Activated naive CD8-positive, alpha-beta T cell treated with anti-CD3 and anti-CD28 coated beads, Interleukin-2, amount 10 ng/mL, durations not matched to agents 7 days and 5 days (primary cell): ENCODE measurements at places on chromosomes 1 and 21. TPM values are rescaled to one million over a fixed set of nuclear protein-coding genes. Genes with fewer than 3 reads are reported as not detected.

The KCNJ15 gene
- total RNA-seq, result not detected

DNA sequence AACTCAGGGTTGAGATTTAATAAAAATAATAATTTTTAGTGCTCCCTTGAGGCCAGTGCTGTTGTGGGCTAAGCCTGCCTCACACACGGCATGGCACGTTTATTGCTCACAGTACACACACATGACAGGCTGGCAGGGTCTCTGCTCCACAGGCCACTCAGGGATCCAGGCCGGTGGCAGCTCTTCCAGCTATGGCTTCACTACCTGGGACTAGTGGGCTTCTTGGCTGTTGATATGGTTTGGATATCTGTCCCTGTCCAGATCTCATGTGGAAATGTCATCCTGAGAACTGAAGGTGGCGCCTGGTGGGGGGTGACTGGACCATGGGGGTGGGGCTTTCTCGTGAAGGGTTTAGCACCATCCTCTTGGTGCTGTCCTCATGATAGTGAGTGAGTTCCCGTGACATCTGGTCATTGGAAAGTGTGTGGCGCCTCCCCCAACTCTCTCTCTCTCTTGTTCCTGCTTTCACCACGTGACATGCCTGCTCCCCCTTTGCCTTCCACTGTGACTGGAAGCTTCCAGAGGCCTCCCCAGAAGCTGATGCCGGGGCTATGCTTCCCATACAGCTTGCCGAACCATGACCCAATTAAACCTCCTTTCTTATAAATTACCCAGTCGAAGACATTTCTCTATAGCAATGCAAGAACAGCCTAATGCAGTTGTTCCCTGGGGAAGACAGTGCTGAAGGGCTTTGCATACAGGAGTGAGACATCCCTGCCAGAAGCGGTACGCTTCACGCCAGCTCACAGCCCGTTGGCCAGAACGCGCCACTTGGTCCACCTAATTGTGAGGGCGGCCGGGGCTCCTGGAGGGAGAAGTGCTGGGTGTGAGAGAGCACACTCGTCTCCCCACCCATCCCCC, 226.9 kb upstream of the C1orf174 start:
- no peak for DNase-seq

GRCh38 chr1:46197964-46198811, at the start of gene POMGNT1:
Gene POMGNT1 (minus strand): TSS chr1:46198434. CDS start chr1:46197821, 613 bp downstream.
- peak; percentile 90 for DNase-seq

DNA sequence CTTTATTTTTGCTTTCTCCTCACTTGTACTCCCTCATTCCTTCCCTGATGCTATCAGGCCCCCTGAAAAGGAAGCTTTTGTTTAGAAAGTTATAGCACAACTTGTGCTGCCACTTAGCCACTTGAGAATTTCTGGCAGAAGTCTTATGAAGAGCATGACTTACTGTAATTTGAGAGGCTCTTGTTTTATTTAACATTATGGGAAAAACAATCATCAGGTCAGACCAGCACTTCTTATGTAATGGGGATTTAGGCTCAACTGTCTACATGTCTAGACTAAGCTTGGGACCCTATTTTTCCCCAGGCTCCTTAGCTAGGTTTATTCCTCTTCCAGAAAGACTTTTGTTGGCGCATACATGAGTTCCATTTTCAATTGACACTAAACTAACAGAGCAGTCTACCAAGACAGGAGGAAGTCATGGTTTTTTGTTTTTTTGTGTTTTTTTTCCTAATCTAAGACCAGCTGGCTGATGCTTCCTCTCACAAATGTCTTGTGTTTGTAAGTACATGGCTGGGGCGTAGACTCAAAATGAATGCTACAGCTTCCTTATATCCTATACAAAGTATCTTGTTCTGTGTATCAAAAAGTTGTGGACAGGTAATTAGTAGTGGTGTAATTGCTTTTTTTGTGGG, 31.5 kb downstream of the TNFSF4 start:
- no peak for DNase-seq

GRCh38 chr1:211753649-211754251, 76.8 kb downstream of the LPGAT1 start:
- DNase-seq, result no peak
